CD4-positive, alpha-beta memory T cell (primary cell): ENCODE measurements at places on chromosomes 7 and 10. TPM values are rescaled to one million over a fixed set of nuclear protein-coding genes. Genes with fewer than 3 reads are reported as not detected.

- no peak for DNase-seq
These were observed 742.3 kb downstream of the TYW1 start for GRCh38 chr7:67738958-67739357.

DNA sequence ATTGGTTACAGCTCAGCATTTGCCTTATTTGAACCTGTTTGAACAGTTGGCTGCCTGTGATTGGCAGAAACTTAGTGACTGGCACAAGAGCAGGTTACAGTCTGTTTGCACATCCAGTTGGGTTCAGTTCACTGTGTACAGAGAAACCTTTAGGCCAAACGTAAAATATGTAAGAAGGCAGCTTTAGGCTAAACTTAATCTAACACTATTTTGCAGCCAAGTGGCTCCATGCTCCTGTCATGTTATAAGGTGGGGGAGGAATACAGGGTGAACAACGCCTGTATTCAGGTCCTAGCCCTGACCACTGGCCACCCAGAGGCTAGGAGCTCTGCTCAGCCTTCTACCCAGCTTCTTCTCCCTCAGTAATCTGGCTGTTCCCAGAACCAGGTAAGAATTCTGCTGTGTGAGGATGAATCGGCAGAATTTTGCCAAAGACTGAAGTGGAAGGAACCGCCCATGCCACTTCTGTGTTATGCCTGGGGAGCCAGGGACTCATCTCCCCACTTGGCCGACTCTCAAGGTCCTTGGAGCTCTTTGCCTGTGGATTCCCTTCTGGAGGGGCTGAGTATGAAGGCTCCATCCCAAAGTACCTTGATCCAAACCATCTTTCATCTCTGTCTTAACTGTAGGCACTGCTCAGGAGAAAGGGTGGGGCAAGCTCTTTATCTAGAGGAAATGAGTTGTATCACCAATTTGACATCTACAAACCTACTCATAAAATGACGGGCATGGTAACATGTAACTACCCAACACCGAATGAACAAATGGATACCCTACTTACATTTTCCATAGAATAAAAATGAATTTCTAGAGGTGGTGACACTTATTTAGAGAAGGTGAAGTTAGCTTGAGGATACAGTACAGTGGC lies 164.4 kb upstream of the NAMPT start:
- DNase-seq: no peak

EPHA1 gene
- 34.4 TPM for total RNA-seq

DNA sequence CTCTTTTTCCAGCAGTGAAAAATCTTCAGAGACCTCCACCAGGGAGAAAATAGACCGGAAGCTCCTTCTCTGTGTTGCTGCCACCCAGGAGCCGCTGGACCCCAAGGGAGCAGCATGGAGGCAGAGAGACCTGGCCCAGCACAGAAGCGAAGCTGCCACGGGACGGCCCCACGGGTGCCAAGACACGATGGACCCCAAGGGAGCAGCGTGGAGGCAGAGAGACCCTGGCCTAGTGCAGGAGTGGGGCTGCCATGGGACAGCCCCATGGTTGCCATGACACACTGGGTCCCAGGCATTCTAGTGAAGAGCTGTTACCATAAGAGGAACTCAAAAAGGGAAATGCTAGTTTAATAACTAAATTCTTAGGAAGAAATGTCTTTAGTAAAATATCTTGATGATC lies 186.3 kb downstream of the PTPRN2 start:
- DNase-seq: no peak

TWIST1 gene
- not detected for total RNA-seq

GRCh38 chr7:57327081-57327480 lies 122.9 kb upstream of the ZNF716 start:
- no peak for DNase-seq

GRCh38 chr10:22931948-22932347 lies 4.1 kb downstream of the ARMC3 start:
- DNase-seq: no peak

ZPBP gene
- total RNA-seq: not detected

- no peak for DNase-seq
These were observed 397.0 kb downstream of the CALN1 start for GRCh38 chr7:72015136-72015535.

STEAP1B gene
- total RNA-seq: not detected

DNA sequence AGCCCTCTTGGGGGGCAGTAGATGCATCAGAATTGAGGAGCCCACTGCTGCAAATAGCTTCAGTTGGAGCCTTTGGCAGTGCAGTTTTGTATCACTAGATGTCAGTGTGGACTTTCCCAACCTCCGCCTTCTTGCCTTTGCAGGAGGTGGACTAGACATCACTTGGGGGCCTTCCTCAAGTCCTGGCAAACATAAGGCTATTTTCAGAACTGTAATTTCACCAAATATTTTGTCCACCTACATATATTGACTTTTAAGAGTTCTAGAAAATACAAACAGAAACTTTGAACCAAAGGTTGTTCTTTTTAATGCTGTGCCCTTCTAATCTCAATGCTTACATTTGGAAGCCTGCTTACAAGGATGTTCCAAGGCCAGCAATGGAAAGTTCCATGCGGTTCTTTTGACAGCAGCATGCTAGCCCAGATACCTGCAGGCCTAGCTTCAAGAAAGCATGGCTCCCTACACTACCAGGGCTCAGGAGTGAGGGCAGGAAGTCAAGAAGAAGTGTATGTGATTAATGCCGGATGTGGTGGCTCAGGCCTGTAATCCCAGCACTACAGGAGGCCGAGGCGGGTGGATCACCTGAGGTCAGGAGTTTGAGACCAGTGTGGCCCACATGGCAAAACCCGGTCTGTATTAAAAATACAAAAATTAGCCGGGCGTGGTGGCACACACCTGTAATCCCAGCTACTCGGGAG lies 8.0 kb upstream of the ZNRF2 start:
- DNase-seq: peak; percentile 44

DNA sequence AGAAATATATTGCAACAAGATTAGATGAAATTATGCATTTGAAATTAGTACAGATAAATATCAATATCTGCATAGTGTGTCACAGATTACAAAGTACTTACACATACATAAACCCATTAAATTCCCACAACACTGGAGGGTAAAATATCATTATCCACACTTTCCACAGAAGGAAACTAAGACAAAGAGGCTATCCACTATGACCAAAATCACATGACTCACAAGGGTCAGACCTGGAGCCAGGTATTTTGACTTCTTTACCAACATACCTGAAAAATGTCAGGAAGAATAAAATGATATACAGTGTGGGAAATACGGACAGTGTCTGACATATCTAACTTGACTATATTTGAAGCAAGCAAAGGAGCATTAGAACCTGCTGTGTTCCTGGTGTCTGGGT lies 34.1 kb downstream of the HYCC1 start:
- DNase-seq: no peak

DNA sequence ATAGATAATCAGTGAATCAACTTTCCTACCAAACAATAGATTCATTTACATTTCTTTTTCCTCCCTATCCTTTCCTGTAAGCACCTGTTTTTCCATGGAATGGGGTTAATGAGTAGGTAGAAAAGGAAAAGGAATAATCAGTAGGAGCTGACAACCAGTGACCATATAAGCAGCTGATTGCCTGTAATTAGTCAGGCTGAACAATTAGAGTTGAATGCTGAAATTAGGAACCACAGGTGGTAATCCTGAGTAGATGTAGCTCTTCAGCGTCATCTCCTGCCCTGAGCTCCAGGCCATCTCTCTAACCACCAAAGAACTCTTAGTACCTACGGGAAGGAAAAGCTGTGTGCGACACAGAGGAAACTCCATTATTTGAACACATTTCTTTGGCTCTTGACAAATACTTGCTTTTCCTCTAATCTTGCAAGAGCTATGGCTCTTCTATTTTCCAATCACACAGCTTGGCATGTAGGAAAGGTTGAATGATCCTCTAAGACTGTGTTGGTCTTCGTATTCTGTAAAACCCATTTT lies 63.8 kb downstream of the KLHDC10 start:
- no peak for DNase-seq

DNA sequence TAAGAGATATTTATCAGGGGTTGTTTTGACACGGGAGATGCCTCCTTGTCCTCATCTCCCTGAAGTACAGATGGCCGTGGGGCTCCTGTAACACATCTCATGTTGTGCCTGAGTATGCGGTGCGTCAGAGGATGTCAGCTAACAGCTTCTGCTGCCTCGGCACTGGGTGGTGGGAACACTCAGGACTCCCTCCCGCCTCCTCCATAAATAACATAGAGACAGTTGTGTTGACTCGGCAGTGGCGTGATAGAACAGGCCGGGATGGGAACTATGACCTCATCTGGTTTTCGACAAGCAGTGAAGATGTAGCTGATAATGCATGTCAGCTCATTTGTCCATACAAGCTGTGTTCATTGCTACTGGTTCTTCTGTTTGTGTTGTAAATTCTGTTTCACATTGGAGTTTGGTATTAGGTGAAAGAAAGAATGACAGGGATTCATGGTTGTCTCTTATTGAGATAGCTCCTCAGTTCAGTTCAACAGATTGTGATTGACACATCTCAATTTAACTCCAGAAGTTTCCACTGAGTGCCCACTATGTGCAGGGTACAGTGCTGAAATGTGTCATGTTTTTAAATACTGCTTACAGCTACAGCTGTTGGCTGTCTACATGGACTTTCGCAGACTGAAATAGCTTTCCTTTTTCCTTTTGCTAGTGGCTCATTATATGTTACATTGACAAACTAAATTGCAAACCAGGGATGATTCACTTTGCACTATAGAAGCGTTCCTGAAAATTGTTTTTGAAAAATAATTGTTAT lies 87.4 kb downstream of the CHN2 start:
- DNase-seq: no peak

DNA sequence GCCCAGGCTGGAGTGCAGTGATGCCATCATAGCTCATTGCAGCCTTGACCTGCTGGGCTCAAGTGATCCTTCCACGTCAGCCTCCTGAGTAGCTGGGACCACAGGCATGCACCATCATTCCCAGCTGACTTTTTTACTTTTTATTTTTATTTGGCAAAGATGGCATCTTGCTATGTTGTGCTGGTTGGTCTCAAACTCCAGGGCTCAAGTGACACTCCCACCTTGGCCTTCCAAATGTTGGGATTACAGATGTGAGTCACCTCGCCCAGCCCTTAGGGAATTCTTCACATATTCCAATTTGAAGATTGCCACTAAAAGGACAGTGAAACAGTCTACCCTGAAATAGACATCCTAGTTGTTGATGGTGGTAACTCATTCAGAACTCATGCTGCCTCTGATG lies 27.7 kb downstream of the SUGCT start:
- DNase-seq: no peak

GRCh38 chr7:157818701-157819454 lies 482.1 kb downstream of the DNAJB6 start:
- no peak for DNase-seq

CPN1 gene
- total RNA-seq: not detected

DNA sequence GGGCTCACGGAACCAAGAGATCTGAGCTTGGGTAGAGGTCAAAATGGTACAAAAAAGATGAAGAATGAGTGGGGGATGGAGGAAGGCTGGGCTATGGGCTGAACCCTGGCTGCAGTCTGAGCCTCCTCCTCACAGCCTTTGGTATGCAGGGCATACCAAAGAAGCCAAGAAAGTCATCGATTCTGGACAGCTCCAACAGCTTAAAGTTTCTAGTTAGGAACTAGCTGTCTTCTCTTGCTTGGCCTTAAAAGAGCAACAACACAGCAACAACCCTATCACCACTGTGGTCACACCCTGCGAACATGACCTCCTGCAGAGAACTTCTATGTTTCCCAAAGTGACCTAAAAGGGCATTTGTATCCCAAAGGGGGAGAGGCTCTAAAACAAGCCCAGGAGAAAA lies 126.1 kb upstream of the EFCAB10 start:
- no peak for DNase-seq

- peak; percentile 45 for DNase-seq
These were observed 55.2 kb downstream of the EGFR start for GRCh38 chr7:55073976-55074528.

- no peak for DNase-seq
These were observed 47.6 kb upstream of the ELFN1 start for GRCh38 chr7:1622441-1622840.

KIF11 gene
- total RNA-seq: 2.1 TPM

DNA sequence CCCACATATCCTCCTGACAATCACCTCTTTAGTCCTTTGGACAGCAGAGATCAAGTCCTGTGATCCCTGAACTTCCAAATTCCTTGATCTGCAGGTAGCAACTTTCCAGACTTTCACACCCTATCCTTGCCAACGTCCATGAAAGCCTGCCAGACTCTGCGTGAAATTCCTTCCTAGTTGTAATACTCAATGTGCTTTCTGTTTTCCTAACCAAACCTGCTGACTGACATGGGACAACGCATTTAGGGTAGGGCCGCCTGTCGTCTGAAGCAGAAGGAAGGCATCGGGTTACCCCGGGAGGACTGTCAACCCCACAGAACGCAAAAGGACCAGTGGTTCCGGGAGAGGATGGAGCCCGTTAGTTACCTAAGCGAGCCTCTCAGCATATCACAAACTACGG lies 23.9 kb downstream of the ITGA8 start:
- DNase-seq: no peak

DNA sequence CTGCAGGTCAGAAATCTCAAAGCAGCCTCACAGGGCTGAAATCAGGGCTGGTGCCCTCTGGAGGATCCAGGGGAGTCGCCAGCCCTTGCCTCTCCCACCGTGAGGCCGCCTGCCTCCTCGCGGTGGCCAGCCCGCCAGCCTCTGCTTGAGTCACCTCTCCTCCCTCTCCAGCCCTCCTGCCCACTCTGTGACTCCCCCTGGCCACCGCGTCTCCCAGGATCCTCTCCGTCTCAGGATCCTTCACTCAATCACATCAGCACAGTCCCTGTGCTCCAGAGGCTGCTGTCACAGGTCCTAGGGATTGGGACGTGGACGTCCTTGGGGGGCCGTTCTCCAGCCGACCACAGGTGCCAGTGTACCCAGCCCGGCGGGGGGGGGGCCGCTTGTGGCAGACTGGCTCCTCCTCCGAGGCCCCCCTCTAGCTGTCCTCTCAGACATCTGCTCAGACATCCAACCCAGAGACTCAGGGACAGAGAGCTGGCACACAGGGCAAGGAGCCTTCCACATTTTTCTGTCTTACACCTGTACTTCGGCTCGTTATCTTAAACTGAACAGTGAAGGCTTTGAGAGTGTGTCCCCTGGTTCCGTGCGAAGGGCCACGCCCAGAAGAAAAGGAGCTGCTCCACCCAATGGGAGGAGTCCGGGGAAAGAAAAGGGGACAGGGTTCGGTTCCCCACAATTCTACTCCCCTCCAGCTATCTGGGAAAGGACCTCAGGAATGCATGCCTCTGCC lies 9.4 kb upstream of the PPP2R2D start:
- no peak for DNase-seq

DNA sequence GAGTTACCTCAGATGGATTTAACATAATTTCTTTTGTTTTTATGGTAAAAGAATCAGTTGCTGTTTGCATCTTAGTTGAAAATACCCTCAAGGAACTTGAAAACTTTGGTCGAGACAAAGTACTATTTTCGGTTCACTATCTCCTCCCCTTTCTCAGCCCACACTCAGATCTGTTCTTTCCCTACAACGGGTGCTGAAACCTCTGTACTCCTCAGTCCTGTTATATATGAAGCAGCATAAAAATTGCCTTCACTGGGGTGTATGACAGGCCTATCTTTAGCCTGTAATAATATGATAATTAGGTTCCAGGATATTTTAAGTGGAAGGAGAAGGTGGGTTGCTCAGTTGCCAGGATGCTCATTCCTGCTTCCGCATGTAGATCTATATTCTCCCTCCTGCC lies 105.2 kb upstream of the NOBOX start:
- no peak for DNase-seq

SPDYE16 gene
- 0.73 TPM for total RNA-seq

NPC1L1 gene
- total RNA-seq: 0.19 TPM
